T-helper 9 cell (primary cell): ENCODE measurements at places on chromosomes 1 and 21.

DNA sequence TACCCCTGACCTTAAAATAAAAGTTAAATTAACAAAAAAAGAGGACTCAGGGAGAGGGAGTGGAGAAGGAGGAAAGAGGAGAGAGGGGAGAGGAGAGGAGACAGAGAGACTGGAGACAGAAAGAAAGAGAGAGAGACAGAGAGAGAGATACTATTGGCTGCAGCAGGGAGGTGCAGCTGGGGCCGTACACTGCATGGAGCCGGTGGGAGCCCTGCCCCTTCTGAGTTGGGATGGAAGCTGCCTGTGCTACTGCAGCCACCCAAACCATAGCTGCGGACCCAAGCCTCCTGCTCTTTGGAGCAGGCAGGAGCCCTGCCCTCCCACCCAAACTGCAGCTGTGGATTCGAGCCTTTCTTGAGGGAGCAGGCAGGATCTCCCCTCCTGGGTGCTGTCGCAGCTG lies 32.7 kb upstream of the HP1BP3 start:
- no peak for DNase-seq

DNA sequence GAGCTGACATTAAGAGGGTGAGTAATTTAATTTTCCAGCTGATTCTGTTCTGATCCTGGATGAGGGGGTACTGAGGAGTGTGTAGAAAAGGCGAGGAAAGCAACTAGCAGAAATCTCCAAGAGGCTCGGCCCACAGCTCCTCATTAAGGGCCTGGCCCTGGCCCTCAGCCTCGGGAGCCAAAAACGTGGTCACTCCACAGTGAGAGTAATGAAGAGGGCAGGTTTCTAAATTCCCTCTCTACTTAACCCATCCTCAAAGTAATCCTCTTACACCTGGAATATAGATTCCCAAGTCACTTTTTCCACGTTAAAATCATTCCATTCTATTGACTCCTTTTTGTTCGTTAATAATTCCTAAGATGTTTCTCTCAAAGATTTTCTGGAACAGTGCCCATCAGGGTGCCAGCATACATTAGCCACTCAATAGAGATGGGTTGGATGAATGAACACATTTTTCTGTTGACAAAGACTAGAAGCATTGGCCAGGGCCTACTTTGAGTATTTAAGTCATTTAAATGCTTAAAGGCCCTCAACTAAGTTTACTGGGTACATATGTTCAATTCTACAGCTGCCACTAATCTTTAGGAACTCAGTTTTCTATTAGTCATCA lies 1.1 kb upstream of the COL11A1 start:
- no peak for DNase-seq

GRCh38 chr21:26140164-26140579 lies 30.4 kb downstream of the APP start:
- DNase-seq: no peak

- DNase-seq: no peak
Observed at GRCh38 chr1:55400508-55400907, 185.3 kb upstream of the USP24 start.

GRCh38 chr1:28910379-28911115 lies 3.8 kb upstream of the EPB41 start:
- no peak for DNase-seq

DNA sequence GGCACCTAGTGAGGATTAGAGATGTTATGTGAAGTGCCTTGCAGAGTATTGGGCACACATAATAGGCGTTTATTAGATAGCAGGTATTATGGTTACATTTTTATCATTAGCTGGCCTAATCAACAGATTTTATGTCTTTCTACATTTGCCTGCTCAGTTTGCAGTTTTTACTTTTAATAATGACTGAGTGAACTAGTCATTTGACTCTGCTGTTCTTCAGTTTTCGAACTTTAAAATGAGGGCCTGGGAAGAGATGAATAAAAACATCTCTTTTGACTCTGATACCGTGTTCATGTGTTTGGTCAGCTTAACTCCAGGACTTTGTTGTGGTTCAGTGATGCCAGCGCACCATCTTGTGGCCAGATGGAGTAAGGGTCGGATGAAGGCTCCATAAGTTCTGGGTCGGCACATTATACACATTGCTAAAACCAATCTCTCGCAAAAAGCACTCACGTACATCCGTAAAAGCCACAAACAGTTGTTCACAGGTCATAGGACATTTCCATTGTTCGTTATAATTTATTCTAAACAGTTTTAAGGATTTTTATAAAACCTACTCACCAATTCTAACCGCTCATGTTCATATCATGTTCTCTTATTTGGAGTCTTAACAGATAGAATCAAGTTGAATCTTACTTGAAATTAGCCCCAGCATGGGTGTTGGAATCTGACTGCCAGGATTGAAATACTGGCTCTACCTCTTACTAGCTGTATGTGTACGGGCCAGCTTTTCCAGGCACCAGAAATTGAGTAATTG lies 78.4 kb upstream of the GPR88 start:
- DNase-seq: peak; percentile 52
